ENCODE measurements at places on chromosomes 12 and 14.

DNA sequence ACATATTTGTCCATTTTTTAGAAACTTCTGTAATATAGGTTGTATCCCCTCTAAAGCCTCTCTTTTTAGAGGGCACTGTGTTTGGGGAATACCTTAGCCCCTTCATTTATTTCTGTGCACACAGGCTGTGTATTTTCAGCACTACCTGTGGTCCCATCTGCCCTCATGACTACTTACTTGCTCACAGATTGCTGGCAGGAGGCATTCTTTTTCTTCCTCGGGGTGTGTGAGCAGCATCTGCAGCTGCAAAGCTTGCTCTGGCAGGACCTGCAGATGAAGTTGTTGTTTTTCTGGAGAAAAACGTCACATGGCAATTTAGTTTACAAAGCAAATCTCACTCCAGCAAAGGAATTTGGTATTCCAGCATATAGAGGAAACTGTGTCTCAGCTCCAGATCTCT lies 24.3 kb downstream of the ANG start:
- no peak for DNase-seq

- no peak for DNase-seq
Measured at GRCh38 chr14:86296173-86296572, 766.2 kb downstream of the FLRT2 start.

DNA sequence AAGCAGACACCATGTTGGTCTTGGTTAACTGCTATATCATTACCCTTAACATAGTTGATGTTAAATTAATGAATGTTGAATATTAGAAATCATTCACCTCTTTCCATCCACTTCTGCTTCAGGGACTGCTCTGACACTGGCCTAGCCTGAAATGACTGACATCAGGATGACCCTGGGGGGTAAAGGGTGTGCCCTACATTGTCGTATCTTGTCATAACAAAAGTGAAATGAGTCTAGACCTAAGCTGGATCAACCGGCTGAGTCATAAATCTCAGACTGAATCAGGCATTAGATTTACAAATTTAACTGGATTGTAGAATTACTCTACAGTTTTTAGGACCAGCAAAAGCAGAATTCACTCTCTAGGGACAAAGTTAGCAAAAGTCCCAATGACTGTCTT lies 35.3 kb downstream of the KICS2 start:
- DNase-seq = no peak

GRCh38 chr12:49008943-49009342 lies 9.6 kb downstream of the PRKAG1 start:
- no peak for DNase-seq

DNA sequence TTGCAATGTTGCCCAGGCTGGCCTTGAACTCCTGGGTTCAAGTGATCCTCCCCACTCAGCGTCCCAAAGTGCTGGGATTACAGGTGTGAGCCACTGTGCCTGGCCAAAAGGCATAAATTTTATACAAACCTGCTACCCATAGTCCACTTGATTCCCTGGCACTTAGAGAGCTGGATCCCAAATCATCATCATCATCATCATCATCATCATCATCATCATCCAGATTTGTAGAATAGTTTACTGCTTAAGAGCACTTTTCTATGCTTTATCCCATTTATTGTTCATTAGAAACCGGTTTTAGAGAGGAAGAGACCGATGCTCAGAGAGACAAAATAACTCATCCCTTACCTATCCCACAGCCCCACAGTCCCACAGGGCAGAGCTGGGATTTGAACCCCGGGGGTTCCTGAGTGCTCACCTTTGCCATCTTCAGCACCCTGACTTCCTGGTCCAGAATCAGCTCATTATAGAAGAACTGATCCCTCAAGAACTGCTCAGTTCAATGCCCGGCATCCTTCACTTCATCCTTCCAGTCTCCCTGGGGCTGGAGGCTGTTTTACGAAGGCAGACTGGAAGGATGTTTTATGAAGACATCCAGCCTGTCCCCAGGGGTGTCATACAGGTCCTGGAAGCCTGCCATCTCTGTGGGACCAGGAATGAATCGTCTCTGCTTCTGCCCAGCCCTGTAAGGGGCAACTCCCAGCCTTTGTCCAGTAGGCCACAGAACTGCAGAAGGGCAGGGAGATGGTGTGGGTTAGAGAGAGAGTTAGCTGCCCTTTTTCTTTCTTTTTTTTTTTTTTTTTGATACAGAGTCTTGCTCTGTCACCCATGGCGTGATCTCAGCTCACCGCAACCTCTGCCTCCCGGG lies 20.2 kb upstream of the OASL start:
- DNase-seq = no peak

DNA sequence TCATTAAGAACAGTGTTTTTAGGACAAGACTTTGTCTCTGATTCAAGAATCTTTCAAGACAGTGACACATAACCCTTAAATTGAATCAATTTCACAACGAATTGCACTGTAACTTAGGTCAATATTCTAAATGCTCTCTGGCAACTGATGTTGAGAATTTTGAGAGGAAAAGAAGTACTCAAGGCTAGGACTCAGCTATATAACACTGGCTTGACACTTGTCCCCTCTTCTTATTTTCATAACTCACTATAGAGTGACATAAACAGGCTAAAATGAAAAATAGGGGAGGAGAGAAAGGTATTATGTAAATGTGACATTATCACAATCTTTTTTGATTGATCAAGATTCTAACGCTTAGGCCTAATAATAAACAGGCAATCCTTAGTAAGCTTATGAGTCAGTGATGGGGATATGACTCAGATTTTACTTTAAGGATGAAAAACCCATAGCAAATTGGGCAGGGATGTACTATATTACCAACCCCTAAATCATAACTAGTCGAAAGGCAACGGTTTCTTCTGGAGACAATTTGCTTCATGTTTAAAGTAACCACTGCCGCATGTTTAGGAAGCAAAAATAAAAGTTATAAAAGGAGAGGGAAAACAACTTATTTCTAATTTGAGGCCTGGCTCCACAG lies 10.9 kb downstream of the BTG1 start:
- no peak for DNase-seq

DNA sequence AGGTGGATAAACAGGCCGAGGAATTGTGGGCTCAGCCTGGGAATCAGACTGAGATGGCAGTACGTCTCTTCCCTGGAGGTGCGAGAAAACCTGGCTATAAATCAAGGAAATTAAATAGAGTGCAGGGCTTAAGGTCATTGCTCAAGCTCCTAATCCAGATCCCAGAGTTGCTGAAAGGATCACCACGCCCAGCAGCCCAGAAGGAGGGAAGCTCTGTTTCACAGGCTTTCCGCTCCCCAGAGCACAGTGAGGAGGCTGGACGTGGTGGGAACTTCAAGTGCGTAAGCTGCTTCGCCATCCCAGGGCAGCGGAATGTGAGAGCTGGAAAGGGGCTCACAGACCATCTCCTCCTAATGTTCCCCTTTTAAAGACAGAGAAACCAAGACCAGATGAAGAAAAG lies 651.6 kb upstream of the TBX3 start:
- no peak for DNase-seq

DNA sequence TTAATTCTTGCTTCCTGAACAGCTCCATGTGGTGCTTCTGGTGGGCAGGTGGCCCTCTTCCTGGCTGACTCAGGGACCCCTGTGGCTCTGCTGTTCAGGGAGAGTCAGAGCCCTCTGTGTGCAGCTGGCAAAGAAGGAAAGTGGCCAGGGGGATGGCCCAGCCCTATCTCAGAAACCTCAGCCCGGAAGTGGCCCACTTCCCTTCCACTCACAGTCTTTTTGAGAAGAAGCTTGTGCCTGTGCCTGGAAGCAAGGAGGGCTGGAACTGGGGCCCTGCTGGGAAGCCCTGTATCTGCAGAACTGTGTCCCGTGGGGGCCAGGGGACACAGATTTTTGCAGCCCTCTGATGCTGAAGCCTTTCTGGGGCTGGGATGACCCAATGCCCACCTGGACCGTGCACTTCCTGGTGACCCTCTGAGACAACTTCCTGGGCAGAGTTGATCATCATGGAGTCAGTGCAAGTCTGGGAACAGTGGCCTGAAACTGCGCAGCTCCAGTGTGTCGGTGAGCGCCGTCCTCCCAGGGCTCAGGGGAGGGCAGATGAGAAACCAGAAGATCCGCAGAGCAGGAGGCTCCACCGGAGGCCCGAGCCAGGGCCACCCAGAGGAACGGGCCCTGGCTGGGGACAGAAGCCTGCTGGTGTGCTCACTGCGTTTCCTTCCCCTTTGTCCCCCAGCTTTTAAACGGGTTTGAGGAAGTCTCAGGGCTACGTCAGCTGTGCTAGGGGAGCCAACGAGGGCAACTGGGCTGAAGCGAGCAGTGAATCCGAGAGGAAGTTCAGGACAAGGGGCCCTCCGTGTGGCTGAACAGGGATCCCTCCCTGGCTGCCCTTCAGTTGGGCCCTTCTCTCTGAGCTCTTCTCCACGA lies 217.4 kb upstream of the RTL1 start:
- DNase-seq = no peak

DNA sequence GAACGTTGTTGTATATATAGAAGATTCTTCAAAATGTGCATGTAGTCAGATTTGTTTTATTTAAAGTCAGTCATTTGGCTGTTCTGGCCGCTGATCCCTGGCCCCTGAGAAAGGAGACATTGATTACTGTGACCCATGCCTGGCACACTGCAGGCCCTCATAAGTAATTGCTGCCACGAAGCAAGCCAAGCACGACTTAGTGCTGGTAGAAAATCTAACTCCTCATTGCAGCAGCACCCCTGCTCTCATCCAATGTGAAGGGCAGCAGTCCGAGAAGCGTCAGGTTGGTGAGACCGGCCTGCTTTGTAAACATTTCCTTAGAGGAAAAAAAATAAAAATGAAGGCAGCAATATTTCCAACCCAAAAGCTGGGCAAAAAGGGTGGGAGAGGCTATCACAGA lies 22.8 kb upstream of the TMTC2 start:
- no peak for DNase-seq

DNA sequence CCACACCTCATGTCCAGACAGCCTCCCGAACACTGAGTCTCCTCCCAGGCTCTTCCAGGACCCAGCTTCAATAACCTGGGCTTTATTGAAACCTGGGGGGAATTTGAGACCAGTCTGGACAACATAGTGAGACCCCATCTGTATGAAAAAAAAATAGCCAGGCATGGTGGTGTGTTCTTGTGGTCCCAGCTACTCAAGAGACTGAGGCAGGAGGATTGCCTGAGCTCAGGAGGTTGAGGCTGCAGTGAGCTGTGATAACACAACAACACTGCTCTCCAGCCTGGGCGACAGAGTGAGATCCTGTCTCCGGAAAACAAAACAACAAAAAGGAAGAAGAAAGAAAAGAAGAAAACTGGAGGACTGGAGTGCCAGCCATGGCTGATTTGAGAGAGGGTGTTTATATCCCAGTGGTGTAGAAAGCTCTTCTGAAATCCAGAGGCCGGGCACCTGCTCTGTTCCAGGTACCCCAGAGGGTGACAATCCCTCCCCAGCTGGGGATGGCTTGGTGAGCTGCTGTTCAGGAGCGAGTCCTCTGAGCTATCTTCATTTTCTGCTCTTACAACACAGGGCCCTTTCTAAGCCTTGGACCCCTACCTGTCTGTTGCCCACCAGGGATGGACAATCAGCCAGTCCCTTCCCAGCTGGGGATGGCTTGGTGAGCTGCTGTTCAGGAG lies 6.0 kb upstream of the PGF start:
- DNase-seq = no peak

DNA sequence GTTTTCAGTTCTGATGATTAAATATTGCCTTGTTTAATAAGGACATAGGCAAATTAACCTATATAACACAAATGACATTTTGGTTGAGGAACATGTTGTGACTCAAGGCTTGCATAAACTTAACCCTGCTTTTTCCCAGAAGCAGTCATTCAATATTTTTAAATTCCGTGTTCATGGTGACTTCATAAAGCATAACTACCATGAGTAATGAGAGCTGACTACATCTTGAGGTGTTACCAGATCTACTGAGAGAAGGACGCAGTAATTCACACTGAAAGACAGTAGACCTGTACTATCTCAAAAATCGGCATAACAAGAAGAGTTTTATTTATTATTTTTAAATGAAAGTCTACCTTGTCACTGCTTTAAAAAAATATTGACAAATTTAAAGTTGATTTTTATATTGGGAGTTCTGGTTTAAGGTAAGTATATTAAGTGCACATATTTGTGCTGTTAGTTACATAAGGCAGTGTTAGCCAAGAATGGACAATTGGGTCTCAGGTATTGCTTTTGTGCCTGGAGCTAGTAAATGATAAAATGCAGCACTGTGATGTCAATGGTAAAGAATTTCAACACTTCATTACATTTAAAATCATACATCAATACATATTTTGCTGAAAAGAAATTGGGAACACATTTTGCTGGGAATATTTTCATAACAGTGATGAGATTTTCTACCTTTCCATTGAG lies 1198.5 kb downstream of the FSCB start:
- DNase-seq = no peak

DNA sequence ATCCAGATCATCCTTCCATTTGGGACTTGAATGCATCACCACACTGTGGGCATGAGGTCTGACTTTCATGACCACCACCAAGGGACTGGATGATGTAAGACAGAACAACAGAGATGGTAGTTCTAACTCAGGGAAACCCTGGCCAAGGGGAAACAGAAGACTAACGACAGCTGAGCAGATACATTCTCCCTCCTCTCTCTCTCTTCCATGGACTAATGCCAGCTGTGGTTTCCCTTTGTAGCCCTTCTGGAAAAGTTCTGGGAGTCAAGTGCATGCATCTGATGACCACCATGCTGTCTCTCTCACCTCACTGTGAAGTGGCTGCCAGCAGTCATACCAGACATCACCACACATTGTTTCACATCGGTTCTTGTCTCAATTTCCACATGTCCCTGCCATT lies 3.4 kb downstream of the TAS2R30 start:
- DNase-seq = no peak

DNA sequence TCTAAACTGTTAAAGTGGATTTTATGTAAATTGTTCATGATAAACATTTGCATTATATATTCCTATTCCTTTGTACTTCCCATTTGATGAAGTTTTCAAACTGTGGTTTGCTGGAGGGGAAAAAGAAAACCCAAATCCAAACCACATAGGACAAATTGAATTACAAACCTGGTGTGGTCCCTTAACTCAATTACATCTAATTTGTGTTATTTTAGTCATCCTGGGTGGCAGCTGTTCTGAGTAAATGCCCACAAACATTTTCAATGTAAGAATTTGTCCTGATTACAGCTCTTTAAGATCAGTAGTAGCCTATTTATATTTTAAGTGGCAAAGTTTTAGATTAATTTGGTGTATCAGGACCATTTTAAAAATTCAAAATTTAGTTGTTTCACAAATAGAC lies 153.9 kb downstream of the RAD51B start:
- no peak for DNase-seq

DNA sequence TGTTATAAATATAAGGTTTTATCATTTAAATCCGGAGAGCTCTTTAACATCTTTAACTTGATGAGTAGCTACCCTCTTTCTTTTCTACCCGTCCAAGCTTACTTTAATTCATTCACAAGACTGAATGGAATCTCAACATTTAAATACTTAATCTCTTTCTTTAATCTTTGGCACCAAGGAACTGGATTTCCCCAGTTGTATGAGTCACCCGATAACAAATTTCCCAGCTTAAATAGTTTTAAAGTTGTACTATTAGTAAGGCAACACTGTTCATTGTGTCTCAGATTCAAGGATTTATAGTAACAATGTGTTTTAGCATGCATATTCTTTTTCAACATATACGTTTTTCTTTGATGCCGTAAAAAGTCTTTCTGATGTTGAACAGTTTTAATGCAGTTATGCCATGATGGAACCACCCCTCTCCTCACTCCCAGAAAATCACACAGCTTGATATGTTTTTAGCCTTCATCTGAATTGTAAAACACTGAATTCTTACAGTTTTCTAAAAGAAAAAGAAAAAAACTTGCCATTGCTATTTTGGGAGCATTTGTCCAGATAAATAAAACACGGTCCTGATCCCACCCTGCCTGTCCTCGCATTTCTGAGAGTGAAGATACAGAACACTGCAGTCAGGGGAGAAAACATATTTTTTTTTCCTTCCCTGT lies 16.0 kb upstream of the LRP6 start:
- DNase-seq = no peak
